ENCODE measurements at places on chromosomes 1 and 21.

DNA sequence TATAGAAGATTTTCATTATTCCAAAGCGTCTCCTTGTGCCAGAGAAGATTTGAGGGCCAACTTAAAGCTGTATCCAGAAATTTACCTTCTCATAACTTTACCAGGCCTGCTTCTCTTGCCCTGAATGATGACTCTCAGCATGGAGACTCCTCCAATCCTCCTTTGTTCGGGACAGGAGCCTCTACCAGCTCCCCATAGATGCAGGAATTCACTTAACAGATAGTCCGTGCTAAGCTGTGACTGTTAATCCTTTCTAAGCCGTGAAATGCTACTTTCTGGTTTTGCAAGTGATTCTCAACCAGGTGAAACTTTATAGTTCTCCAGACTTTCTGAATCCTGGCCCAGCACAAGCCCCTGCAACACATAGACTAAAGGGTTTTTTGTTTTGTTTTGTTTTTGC, 31.8 kb upstream of the KCND3 start:
- DNase-seq = peak; percentile 23

DNA sequence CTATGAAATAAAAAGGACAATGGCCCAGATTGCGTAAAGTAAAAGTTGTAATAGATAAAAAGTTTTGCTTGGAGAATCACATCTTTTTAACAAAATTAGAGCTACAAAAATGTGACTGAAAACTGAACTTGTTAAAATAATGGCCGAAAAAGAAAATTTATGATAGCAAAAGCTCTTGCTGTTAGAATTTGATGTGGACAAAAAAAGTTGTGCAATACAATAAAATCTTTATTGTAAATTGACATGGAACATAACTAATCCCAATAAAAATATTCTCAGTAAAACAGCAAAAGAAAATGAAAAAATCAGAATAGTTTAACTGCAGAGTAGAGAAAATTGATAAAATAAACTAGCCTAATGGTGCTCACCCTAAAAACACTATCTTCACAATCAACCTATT, 11.4 kb upstream of the CAMSAP2 start:
- no peak for DNase-seq

DNA sequence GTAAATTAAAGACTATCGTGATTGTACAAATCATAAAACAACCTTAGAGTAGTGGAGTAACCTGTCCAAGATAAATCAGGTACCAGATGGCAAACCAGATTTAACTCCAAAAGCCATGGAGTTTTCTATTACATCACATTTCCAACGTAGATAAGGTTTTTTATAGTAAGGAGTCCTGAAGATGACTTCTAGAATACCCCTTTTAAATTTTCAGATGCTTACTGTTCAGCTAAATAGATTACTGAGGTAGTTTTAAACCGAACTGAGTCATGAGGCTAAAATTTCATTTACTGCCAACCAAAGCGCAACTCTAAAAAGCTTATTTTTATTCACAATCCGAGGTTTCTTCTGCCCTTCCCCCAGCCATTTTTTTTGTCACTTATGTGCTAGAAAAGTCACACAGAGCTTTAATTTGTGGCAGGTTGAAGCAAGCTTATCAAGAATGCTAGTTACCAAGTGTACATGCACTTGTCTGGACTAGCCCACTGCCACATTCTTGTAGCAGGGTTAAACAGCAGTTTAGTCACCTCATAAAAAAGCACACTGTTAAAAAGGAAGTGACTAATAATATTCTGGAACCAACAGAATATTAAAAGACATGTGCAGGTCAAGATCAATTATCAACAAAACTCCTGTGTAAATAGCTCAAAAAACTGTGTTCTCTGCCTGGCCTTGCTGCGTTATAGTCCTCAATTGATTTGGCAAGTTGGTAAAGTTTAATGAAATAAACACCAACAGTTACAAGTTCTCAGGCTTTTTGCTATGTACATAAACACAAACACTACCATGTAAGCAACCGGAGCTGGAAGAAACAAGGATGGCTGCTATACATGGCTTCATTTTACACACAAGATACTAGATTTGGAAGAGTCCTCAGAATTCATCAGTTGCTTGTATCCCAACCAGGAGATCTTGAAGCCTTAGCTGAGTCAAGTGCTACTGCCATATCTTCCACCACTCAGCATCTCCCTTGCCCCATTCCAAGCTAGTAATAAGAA, 180.3 kb upstream of the DMRTA2 start:
- DNase-seq = no peak

DNA sequence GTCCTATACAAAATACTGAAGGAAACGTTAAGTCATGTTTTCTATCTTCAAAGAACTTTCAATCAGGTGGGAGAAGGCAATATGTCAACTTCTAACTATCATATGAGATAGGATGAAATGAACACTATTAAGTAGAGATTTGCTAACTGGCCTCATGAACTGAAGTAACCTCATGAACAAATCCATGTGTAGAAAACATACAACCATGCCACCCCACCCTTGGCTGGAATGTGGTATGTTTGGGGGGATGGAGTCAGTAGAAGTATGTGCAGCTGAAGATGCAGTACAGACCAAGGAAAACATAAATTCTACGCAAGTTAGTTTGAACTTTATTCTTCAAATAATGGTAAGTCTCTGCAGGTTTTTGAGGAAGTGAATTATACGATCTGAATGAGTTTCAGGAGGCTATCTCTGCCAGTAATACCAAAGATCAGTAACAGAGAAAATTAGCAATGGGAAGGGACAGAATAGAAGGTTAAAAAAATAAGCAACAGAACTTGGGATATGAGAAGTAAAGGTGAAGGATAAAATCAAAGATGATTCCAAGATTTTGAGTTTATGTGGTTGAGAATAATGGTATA, 4.5 kb downstream of the TRMT1L start:
- DNase-seq = no peak
